ENCODE measurements at places on chromosomes 2 and 18. TPM values are rescaled to one million over a fixed set of nuclear protein-coding genes. Genes with fewer than 3 reads are reported as not detected.

Gene HOXD8
- total RNA-seq = not detected

Gene MLPH
- total RNA-seq = 1.2 TPM

- DNase-seq = peak; percentile 30
These were observed 58.1 kb downstream of the AGAP1 start for GRCh38 chr2:235551965-235552364.

DNA sequence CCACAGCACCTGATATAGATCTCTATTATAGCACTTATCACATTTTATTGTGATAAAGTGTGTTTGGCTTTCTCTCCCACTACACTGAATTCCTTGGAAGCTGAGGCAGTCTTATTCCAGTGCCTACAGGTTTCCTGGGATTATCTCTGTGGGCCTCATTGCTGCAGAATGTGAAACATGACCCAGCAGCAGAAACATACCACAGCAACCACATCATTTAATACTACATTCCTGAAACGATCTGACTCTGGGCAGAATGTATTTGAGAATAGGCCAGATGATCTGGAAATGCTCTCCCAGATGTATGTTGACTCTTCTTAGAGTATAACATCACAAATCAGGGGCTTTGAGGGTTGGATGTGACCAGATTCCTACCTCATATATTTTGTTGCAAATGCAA, 323.5 kb upstream of the TANK start:
- DNase-seq = no peak

- no peak for DNase-seq
These were observed 194.7 kb upstream of the ERBB4 start for GRCh38 chr2:212733273-212733672.

GRCh38 chr2:136019306-136019705, 33.9 kb upstream of the DARS1 start:
- no peak for DNase-seq

Measured in progenitor cell of endocrine pancreas (in vitro differentiated cells).